ENCODE measurements at places on chromosomes 12 and 14.

DNA sequence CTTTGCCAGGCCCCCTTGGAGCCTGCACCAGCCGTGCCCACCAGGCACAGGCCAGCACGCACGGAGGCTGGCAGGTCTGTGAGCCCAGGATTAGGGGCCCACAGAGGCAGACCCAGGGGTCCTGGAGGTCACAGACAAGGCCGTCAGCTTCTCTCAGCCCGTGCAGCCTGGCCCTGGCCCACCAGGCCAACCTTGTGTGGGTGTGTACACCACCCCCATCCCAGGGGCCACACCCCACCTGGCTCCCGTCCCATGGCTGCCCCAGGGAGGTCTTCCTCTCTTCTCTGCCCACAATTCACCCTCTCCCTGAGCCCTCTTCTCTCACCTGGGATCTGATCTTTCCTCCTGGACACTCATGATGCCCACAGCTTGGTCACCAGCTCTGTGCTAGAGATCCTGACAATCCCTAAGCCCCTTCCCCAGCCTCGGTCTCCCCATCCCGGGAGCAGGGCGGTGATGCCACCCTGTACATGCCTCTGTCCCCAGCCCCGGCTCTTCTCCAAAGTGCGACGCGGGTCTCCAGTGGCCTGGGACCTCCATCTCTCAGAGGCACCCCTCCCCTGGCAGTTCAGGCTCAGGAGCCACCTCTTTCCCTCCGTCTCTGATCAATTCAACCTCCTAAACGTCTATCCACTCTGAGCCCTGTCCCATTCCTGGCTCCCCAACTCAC, 31.1 kb upstream of the GPR132 start:
- no peak for DNase-seq

DNA sequence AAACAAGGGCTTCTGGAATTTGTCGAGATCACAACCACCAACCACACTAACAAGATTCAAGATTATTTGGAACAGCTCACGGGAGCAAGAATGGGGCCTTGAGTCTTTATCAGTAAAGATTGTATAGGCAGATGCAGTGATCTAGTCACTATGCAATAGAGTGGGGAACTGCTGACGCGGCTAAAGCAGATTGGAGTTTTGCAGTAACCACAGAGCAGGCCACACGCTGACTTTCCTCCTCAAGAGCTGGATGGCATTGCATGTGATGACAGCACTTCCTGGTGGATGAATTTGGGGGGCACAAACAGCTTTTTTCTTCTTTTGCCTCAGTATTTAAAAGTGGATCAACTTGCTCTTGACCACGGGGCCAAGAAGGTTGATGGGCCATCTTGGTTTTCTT, 46.0 kb downstream of the KCNK13 start:
- DNase-seq = no peak

DNA sequence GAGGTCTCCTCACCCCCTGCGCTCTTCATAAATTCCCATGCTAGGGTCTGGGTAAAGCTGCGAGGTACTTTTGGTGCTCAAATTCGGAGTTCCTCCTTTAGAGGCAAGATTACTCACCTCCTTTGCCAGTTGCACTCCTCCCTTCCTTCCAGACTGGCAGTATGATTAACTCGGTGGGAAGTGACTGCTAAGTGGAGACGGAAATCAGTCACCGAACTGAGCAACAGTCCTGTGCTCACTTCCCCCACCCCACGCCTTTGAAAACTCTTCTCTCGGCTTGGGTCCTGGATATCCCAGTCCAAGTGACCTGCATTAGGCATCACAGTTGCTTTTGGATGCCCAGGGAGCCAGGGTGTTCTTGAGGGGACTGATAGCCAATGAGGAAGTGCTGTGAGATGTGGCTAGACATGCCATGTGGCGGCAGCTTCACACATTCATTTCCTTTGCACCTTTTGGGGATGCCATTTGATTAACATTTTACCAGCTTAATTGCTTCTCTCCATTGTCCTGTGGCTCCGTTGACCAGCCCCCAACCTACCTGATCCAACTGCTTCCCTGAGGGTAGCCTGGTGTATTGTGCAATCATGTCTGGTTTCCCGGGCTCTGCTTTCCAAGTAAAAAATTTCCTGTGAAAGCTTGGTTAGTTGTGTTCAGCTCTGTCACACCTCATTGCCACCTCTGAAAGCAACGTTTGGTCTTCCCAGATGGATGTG, 840 bp downstream of the PNP start:
- peak; percentile 91 for DNase-seq

- no peak for DNase-seq
Measured at GRCh38 chr14:91879196-91879595, 11.9 kb upstream of the TC2N start.

GRCh38 chr12:6630736-6631135, 5.0 kb downstream of the LPAR5 start:
- no peak for DNase-seq

DNA sequence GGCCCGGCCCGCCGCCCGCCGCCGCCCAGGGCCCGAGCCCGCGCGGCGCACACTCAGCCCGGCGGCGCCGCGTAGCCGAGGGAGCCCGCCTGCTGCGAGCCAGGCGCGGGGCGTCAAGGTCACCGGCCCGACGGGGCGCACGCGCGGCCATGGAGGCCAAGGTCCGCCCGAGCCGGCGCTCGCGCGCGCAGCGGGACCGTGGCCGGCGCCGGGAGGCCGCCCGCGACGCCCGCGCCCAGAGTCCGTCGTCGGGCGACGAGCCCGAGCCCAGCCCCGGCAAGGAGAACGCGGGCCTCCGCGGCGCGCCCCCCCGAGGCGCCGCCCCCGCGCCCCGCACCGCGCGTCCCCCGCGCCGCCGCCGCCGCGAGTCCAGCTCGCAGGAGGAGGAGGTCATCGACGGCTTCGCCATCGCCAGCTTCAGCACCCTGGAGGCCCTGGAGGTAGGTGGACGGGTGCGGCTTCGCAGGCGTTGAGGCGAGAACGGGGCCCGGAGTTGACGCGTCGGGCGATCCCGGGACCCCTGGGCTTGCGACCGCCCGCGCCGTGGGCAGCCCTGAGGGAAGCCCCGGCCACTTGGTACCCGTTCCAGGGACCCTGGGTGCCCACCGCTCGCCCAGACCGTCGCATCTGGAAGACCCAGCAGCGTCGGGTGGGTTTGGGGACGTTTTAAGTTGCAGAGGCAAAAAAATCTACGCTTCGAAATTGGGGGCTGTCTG, 629 bp downstream of the FBRSL1 start:
- no peak for DNase-seq

DNA sequence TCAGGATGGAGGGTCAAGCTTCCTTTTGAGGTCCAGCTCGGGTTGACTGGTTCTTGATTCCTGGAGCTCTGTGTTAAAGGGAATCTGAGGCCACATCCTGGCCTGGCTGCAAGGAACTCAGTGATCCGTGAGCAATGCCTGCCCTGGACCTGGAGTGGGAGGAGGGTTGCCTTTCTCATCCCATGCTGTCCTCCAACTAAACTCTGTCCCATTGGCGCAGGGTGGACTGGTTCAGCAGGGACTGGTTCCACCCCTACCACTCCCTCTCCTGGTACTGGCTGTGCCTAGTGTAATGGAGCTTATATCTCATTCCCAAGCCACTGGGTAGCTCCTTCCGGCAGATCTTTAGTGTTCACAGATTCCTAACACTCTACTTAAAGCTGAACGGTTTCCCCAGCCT, 3.9 kb upstream of the CMKLR1 start:
- no peak for DNase-seq

- DNase-seq = no peak
Measured at GRCh38 chr12:32917094-32917611, 20.6 kb upstream of the PKP2 start.

DNA sequence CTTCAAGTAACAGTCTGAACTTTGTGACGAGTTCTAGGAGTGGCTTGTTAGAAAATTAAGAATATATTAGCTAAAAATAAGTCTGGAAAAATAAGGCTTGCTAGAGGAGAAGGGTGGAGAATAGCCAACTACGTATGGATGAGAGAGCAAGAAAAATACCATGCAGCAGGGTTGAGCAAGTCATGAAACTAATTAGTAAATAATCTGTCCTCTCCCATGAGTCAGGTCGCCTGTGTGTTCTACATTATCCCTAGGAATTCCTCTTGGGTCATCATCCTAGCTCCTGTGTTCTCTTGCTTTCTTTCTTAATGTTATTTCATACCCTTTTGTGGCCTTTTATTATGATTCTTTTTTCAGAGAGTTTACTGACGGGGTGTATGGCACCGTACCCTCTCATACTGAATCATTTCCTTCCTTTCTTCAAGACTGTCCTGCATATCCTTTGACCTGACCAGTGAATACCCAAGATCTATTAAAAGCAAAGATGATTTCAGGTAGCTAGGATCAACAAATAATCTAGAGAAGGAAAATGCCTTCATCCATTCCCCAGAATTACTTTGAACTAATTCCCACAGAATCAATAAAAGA, 177.2 kb upstream of the NPAS3 start:
- DNase-seq = no peak

- DNase-seq = peak; percentile 41
Measured at GRCh38 chr12:14773685-14774073, 29.6 kb downstream of the WBP11 start.

DNA sequence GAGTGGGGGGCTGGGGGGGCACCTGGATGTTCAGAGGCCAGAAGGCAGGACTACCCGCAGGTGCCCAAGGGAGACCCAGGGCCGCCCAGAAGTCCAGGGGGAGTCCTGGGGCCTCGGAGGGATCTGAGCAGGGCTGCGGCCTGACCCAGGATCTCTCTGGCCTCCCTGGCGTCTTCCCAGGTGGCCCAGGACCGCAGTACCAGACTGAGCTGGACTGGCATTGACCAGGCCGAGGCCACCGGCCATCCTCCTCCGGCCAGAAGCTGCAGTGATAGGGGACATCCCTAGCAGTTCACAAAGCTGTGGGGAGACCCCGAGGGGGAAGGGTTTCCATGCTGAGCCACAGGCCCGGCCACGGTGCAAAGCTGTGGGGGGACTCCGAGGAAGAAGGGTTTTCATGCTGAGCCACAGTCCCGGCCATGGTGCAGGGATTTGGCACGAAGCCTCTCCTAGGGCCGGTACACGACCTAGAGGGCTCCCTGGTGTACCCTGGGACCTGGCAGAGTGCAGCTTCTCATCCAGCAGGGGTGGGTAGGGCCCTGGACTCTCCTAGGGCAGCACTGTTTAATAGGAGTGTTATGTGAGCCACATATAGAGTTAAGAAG, 24.4 kb downstream of the FBRSL1 start:
- no peak for DNase-seq

DNA sequence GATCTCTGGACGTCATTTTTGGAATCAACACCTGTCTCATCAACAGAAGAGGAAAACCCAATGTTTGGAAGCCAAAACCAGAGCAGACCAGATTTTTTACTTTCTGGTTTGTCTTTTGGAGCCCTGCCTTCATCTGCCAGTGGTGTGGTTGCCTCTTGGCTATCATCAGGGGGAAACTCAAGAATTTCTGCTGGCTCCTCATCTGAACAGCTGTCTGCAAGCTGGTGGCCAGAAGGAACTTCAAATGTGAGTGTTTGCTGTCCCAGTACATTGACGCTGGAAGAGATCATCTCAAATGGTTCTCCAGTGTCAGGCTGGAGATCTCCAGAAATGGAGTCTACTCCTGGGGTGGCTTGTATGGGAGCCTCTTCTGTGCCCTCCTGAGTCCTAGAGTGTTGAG, 13.8 kb downstream of the PLD4 start:
- no peak for DNase-seq

GRCh38 chr14:105853907-105854599, 327.7 kb downstream of the TMEM121 start:
- DNase-seq = no peak

- no peak for DNase-seq
Measured at GRCh38 chr12:79174626-79175025, 310.1 kb downstream of the SYT1 start.

DNA sequence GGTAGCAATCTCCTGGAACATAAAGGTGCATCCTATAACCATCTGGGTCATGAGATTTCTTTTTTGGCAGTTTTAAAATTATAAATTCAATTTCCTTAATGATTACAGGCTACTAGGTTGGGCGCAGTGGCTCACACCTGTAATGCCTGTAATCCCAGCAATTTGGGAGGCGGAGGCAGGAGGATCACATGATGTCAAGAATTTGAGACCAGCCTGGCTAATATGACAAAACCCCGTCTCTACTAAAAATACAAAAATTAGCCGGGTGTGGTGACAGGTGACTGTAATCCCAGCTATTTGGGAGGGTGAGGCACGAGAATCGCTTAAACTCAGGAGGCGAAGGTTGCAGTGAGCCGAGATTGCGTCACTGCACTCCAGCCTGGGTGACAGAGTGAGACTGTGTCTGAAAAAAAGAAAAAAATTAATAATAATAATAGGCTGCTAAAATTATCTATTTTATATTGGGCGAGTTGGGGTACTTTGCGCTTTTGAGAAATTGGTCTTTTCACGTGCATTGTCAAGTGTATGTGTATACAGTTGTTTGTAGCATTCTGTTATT, 17.2 kb upstream of the ARF6 start:
- DNase-seq = no peak

DNA sequence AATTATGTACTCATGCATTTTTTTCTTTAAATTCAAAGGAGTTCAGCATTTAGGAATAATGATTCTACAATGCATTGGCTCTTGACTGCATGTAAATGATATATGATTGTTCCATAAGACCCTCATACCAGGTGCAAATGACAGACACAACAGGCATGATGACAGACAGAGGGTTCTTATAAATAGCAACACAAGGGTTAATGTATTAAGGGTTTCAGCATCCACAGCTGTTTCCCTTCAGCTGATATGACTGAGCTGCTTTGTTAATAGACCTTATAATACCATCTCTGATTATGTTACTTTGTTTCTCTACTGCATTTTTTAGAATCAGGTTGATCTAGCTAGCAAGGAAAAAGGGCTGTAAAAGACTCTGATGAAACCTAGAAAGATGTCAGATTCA, 90.8 kb upstream of the TMTC2 start:
- no peak for DNase-seq

DNA sequence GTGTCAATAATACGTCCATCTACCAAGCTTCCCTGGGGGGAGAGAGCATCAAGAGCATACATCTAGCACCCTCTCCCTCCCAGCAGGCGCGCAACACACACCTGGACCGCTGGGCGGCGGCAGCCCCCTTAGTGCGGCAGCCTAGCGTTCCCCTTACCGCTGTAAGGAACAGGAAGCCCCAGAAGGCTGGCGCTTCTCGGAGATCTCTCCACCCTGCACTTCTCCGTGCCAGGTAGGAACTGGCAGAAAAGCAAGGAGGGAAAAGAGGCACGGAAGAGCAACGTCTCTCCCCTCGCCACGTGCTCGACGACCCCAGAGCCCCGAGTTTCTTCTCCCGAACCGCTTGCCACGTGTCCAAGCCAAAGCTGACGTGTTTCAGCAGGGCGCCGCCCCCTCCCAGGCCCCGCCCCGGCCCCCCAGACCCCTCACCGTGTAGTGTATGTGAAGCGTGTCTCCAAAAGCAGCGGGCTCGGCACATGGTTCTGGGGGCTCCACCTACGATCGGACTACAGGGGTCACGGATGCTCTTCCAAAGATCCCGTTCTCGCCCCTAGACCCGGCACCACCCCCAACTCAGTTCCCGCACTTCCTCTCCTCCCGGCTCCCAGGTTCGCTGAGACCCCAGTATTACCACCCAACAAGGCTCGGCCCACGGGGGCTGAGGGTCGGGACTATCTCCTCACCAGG, 532 bp downstream of the FKBP11 start:
- peak; percentile 77 for DNase-seq
